ENCODE measurements at places on chromosomes 3 and 15.

DNA sequence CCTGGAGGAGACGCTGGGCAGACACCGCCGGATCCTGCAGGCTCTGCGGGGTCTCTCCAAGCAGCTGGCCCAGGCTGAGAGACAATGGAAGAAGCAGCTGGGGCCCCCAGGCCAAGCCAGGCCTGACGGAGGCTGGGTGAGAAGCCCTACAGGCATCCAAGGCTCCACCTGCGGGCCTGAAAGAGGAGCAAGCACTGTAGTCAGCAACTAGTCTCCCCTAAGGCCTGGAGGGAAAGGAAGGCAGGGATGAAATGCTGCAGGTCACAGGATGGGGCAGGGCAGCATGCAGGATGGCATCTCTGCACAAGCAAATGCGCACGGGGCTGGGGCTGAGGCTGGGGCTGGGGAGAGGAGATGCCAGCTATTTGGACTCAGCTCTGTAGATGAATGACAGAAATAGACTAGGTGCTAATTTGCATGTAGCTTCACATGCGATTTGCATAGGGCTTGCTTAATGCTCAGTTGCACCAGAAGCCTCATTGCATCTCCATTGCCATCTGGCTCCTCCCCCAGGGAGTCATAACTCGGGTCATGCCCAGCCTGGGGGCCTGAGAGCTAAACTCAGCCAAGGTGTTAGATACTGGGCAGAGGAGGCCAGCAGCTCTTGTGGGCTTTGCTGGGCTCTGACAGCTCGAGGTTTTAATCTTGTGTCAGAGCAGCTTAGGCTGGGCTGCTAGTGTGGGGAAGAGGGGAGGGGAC, 5.2 kb upstream of the CPLX3 start:
- DNase-seq: no peak

DNA sequence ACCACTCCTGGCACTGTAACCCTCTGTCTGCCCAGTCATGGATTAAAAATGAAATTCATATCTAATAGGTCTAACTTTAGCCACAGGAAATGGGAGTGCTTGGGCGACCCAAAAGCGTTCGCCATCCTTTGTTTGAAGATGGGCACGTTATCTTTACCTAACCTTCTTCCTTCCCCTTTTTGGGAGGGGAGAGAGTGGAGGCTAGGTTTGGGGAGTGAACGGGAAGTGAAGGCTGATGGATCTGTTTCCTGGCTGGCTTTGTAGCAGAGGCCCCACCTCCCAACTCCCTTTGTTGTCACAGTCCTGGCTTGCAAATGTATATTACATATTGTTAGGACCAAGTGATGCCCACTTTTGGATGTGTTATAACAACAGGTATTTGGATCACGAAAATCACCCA, 98.1 kb upstream of the ARHGEF3 start:
- DNase-seq: no peak

- DNase-seq: no peak
Observed at GRCh38 chr3:184239708-184240107, 9.1 kb downstream of the ALG3 start.

- no peak for DNase-seq
Observed at GRCh38 chr3:194994551-194994981, 276.4 kb downstream of the XXYLT1 start.

GRCh38 chr3:126969586-126969985, 13.3 kb upstream of the PLXNA1 start:
- DNase-seq: no peak

DNA sequence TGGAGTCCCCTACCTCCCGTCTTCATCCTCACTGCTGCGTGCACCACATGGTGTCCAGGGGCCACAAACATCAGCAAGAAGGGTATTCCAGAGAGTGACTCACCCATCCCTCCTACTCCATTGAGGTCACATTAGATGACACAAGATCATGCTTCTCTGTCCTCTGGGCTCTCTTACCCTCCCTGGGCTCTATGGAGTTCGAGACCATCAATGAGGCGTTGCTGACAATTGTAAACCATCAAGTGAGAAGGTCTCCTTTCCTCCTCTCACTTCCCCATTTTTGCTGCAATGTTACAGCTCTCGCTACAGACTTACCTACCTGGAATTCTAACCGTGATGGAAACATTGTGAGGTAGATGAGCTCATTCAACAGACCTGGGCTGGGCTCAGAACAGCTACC, 51.7 kb downstream of the HMCES start:
- DNase-seq: no peak

DNA sequence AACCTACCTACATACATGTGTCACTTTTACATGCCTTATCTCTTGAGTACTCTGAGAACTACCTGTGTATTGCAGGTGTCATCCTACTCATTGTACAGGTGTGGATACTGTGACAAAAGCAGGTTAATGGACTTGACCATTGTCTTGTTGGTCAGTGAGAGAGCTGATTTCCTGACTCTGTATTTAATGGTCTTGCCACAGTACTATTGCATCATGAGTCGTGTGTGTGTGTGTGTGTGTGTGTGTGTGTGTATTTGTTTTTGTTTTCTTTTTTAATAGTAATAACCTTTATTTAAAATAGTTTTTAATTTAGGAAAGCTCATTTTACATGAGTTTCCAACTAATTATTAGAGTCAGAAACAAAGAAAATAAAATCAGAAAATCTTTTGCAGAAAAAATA, 7.7 kb downstream of the SELENOT start:
- DNase-seq: no peak

- DNase-seq: no peak
Observed at GRCh38 chr3:157132936-157133335, 27.0 kb downstream of the CCNL1 start.

- DNase-seq: no peak
Observed at GRCh38 chr3:14329116-14329830, 73.1 kb upstream of the SLC6A6 start.

DNA sequence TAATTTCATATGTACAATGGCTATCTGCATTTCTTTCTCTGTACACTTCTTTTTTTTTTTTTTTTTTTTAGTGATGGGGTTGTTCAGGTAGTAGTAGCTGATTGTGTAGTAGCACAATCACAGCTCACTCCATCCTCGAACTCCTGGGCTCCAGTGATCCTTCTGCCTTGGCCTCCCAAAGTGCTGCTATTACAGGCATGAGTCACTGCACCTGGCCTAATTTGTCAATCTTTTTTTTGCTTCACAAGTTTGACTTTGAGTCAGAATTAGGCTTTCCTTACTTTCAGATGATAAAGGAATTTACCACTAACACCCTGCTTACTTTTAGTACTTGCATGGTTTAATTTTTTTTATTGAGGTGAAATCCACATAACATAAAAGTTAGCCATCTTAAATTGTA, 28.0 kb downstream of the MAP1A start:
- DNase-seq: no peak

DNA sequence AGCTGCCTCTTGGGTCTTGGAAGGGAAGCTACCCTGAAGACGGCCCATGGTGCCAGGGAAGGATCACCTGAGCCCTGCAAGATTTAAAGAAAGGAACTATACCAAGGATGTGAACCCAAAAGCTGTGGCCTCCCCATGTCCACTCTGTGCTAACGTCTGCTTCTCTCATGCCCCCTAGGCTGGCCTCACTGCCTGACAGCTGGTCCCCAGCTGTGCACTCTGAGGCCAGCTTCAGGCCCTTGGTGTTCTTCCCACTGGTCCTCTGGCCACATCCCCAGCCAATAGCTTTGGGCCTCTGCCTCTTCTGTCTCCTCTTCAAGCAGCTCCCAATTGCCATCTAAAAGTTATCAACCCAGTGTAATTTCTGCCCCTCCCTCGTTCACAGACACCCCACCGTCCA, 5.2 kb upstream of the LRRK1 start:
- DNase-seq: no peak

GRCh38 chr3:178966299-178967176, 105.1 kb downstream of the ZMAT3 start:
- no peak for DNase-seq

GRCh38 chr15:68313501-68314410, 36.2 kb downstream of the FEM1B start:
- DNase-seq: no peak

- DNase-seq: no peak
Observed at GRCh38 chr15:53611145-53611920, 148.1 kb downstream of the WDR72 start.

- no peak for DNase-seq
Observed at GRCh38 chr3:125069968-125070745, 14.4 kb upstream of the HEG1 start.
